HFFc6 (cell line): ENCODE measurements at places on chromosomes 16 and 17.

- no peak for DNase-seq
Measured at GRCh38 chr16:69942099-69942491, 9.0 kb upstream of the CLEC18A start.

DNA sequence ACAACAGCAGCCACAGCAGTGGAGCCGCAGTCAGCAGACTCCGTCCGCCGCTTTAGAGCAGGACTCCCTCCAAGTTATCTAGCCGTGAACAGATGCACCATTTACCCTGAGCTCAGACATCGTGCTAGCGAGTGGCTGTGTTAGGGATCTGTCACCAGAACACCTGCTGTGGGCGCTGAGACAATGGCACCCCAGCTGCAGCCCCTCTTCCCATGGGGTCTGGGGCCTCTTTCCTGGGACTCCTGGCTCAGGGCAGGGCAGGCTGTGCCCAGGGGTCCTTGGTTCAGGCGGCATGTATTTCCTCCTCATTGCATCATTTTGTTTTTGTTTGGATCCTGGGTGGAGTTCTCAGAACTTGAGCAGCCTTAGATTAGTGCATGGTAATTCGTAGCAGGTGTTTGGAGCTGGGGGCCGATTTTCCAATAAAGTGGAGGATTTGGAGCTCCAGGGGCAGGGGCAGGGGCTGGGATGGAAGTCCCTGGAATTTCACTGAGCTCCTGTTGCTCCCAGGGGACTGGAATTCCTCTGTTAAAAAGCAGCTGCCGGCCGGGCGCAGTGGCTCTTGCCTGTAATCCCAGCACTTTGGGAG, 23.4 kb downstream of the NMRAL1 start:
- DNase-seq: no peak

GRCh38 chr17:31789707-31790505, 69.1 kb downstream of the COPRS start:
- no peak for DNase-seq

DNA sequence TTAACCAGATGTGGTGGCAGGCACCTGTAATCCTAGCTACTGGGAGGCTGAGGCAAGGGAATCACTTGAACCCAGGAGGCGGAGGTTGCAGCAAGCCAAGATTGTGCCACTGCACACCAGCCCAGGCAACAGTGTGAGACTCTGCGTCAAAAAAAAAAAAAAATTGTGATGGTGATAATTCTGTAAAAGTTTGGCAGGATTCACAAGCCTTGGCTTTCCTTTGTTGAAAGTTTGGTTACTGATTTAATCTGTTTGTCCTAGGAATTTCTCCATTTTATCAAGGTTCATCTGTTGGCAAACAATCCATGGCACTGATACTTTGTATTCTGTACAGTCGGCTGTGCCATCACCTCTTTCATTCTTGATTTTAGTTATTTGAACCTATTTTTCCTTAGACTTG, 15.9 kb downstream of the EIF4A3 start:
- DNase-seq: no peak

GRCh38 chr17:63760771-63761539, 12.4 kb downstream of the CCDC47 start:
- no peak for DNase-seq

DNA sequence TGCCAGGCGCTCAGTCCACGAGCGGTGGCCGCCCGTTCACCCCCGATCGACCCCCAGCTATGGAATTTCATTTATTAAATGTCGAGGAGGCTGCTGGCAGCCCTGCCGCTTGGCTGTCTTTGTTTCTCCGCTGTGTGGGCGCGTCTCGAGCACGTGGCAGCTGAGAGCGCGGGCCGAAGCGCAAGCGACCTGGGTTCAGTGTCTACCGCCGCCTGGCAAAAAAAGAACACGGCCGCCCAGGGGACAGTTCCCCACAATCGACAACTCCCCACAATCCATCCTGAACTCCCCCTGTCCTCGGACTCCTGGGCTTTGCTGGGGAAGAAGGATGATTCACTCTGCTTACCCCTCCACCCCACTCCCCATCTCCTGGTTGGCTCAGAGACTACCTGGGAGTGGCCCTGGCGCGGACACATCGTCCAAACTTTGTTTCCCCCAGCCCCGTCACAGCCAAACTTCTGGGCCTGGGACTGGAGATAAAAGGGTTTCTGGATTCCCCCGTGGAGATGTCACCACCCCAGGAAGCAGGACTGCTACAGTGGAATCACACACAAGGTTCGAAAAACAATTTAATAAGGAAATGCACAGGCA, 1.7 kb upstream of the ANKRD13B start:
- peak; percentile 36 for DNase-seq

DNA sequence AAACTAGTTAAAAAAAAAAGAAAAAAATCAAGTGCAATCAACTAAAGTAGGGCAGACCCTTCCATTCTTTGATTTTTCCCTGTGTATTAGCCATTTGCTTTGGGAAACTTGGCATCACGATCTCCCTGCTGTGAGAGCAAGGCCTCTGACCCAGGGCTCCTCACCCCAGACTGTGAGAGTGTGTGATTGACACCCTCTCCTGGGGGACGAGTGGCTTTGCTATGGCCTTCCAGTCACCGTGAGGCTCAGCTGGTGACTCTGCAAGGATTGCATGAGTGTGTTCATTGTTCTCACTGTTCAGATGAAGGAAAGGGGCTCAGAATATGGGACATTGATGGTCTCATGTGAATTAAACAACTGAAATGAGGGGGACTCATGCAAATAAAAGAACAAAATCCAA, 69.0 kb upstream of the BCAR1 start:
- DNase-seq: peak; percentile 11

GRCh38 chr16:85838381-85838780, 38.9 kb downstream of the COX4I1 start:
- DNase-seq: no peak

DNA sequence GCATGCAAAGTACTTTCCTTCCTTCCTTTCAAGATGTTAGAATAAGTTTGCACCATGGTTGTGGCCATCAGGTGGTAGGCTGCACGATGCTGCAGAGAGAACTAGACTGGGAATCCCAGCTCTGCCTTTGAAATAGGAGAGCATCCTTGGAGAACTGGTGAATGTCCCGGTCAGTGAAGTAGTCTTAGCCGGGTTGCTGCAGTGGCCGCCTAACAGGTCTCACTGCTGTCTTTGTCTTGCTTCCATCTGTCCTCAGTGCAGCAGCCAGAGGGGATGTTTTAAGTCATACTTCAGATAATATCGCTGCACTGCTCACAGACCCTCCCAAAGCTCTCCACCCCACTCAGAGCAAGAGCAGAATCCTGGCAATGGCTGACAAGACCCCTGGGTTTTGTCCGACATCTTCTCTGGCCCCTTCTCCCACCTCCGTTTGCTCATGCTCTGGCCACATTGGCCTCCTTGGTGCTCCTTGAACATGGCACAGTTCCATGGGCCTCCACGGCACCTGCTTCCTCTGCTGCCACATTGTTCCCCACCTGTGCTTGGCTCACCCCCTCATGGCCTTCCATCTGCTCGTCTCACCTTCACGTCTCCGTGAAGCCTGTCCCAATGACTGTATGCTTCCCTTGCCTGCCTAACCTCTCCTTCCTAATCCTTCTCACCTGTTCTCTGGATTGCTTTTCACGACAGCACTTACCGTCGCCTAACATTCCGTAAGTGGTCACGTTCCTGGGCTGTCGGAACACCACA, 439.8 kb downstream of the UTP18 start:
- DNase-seq: no peak

DNA sequence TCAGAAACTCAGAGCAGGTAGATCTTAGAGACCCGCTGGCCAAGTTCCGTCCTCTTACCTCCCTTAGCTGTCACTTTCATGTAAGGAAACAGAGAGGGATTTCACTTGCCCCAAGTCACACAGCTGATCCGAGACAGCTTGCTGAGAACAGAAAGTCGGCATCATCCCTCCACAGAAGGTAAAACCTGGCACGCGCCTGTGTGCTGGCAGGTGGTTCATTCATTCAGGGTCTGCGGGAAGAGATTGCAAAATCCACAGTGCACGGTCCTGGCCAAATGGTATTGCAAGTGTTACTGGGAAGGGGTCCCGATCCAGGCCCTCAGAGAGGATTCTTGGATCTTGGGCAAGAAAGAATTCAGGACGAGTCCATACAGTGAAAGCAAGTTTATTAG, 139.4 kb upstream of the RPH3AL start:
- DNase-seq: no peak

GRCh38 chr16:57537581-57538234, 1.3 kb upstream of the CCDC102A start:
- no peak for DNase-seq

DNA sequence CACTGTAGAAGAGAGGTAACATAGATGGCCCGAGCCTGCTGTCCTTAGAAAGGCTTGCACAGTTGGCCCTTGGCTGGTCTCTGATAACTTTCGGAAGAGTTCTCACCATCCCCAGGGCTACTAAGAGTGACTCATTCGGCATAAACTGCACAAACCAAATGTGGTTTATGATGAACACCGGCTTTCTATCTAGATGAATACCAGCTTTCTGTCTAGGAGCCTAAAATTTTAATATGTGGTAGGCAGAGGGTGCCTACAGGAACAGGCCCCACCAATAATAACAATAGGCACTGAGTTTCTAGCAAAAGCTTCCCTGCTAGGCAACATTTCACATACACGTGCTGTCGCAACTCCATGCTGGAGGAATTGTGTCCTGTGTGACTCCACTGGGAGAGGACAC, 15.4 kb downstream of the CNOT1 start:
- DNase-seq: no peak

- no peak for DNase-seq
Measured at GRCh38 chr16:19212059-19212458, 44.0 kb downstream of the SYT17 start.

DNA sequence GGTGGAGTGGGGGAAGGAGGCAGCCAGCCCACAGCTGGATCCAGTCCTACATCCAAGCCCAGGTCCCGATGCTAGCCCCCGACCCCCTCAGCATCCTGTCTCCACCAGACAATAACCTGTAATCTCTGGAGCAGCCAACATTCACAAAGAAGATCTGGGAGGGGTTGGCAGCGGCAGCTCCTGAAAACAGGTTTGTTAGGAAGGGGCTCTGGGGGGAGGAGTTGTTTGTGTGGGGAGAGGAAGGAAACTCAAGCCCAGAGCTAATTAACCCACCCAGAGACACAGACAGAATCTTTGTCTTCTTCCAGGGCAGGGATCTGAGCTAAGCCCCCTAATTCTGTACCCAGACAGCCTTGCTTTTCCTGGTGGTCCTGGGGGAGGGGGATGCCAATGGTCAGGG, 4.6 kb upstream of the C17orf113 start:
- DNase-seq: no peak

GRCh38 chr17:5391678-5392077, 27.8 kb downstream of the NUP88 start:
- DNase-seq: no peak

GRCh38 chr17:4678448-4679026, 25.4 kb downstream of the PELP1 start:
- peak; percentile 98 for DNase-seq

DNA sequence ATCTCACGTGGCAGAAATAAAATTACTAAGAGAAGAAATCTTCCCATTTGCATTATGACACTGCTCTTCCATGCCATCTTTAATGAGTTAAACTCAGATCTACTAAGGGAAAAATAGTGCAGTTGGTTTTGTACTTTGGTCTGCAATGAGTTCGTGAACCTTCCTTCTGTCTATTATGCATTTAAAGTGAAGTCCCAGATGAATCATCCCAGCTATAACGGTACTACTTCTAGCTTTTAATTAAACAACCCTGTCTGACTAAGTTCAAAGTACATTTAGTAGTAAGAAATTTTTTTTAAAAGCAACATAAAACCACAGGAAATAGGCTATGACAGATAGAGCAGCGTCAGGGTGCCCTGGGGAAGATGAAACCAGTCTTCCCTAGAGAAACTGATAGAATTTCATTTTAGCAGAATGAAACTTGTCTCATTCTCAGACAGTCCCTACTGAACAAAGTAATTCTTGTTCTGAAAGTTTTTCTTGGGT, 1.8 kb downstream of the TMIGD1 start:
- DNase-seq: peak; percentile 79

GRCh38 chr16:11583166-11583565, 3.6 kb downstream of the LITAF start:
- DNase-seq: peak; percentile 41

GRCh38 chr16:69190046-69190588, 3.2 kb downstream of the SNTB2 start:
- DNase-seq: no peak

DNA sequence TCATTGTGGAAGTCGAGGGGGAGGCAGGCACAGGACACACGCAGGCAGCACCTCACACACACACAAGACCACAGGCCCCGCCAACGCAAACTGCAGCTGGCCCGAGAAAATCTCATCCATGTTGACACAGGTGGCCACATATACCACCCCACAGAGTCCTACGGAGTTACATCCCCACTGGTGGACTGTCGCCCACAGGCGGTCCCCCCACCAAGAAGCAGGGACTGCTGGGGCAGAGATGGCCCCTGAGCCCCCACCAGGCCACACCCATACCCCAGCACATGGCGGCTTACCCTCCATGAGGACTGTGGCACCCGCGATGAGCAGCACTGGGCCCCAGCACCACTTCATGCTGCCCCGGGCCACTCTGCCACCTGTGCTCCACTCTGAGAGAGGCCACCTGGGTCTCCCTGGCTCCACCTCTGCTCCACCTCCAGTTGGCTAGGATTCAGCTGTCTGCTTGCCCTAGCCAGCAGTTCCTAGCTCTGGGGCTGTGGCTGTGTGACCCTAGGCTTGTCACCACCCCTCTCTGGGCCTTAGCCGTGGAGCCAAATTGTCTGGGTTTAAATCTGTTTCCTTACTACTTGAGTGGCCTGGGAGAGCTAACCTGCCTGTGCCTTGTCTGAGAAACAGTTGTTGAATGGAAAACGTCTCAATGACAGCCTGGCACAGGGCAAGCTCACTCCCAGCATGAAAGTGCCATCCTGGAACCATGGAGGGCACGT, at the start of gene PRSS53:
TSS of gene PRSS53 (minus strand) at position 485 of the 725 bp plus-strand sequence. CDS start at position 351, 134 bp downstream.
- no peak for DNase-seq

- DNase-seq: no peak
Measured at GRCh38 chr17:16932611-16933010, 39.3 kb downstream of the TNFRSF13B start.

- DNase-seq: no peak
Measured at GRCh38 chr16:88456356-88457292, 3.5 kb downstream of the ZFPM1 start.

- DNase-seq: no peak
Measured at GRCh38 chr16:8669481-8669880, 4.9 kb upstream of the ABAT start.

- peak; percentile 52 for DNase-seq
Measured at GRCh38 chr17:2395258-2396181, 5.3 kb downstream of the MNT start.

- DNase-seq: no peak
Measured at GRCh38 chr16:72560617-72561016, 388.7 kb upstream of the PMFBP1 start.

GRCh38 chr16:87279094-87279658, 38.0 kb downstream of the C16orf95 start:
- DNase-seq: no peak

GRCh38 chr17:79829004-79829403, 10.2 kb downstream of the CBX4 start:
- no peak for DNase-seq

GRCh38 chr16:84121007-84121406, 4.3 kb upstream of the MBTPS1 start:
- no peak for DNase-seq

- DNase-seq: no peak
Measured at GRCh38 chr17:74454197-74455024, 12.0 kb upstream of the CD300A start.

- DNase-seq: no peak
Measured at GRCh38 chr16:88531346-88531745, 38.9 kb upstream of the ZC3H18 start.

GRCh38 chr16:11258553-11259492, 2.8 kb upstream of the SOCS1 start:
- no peak for DNase-seq
